ENCODE measurements at places on chromosomes 12 and 14.
A peak's percentile ranks its signal among the peaks of the same experiment; 100 is the strongest.

GRCh38 chr12:118520214-118521035 lies 144.1 kb downstream of the SUDS3 start:
- no peak for DNase-seq

- no peak for DNase-seq
Observed at GRCh38 chr12:128818065-128819022, 5.4 kb downstream of the SLC15A4 start.

DNA sequence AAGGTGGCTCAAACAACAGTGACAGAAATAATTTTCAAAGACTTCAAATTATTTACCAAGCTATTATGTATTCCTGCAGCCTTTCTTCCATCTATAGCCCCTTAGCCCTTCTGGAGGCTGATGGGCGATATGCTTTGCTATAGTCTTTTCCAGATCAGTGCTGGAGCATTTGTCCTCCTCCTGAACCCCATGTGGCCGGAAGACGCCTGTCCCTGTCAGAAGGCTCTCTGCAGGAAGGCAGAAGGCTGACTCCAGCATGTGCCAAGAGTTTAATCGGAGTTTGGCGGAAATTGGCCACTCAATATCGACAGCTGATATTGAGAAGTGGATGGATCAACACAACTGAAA lies 49.3 kb upstream of the MAX start:
- DNase-seq = no peak

GRCh38 chr12:83641789-83642188 lies 955.1 kb downstream of the TMTC2 start:
- no peak for DNase-seq

GRCh38 chr14:94659901-94660300 lies 47.7 kb downstream of the SERPINA3 start:
- no peak for DNase-seq

- peak; percentile 71 for DNase-seq
Observed at GRCh38 chr12:57214398-57214781, 2.2 kb upstream of the NXPH4 start.

DNA sequence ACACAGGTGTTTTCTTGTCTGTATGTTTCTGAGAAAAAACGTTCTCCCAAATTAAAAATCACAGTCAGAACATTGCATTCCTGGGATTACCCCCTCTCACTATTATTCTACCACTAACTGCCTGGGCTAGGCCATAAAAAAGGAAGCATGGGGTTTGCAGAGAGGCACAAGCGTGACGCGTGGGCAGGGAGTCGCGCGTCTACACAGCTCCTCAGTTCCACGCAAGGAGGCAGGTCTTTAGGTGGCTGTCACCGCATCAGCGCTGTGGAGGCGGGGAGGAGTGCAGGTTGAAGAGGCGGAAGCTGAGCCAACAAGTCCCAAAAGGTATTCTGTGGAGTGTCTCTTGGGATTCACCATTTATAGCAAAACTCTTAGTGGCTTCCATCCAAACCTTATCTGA lies 109.9 kb downstream of the RIMBP2 start:
- DNase-seq = no peak

- no peak for DNase-seq
Observed at GRCh38 chr14:55084401-55085059, 33.1 kb downstream of the MAPK1IP1L start.

GRCh38 chr14:102941419-102942011 lies 19.1 kb downstream of the AMN start:
- DNase-seq = no peak

GRCh38 chr12:52181746-52182145 lies 10.1 kb downstream of the KRT80 start:
- no peak for DNase-seq

DNA sequence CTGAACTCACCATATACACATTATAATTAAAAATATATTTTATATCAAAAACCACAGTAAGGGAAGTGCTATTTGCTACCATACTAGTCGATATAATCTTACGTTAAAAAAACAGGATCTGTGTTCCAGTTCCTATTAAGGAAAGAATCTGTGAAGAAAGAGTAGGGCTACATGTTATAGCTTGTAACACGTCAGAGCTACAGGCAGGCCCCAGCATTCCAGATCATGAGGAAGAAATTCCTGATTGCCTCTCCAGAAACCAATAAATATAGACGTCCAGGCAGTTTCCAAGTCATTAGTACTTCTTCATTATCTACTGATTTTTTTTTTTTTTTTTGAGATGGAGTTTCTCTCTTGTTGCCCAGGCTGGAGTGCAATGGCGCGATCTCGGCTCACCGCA lies 20.6 kb downstream of the SGPP1 start:
- DNase-seq = no peak

DNA sequence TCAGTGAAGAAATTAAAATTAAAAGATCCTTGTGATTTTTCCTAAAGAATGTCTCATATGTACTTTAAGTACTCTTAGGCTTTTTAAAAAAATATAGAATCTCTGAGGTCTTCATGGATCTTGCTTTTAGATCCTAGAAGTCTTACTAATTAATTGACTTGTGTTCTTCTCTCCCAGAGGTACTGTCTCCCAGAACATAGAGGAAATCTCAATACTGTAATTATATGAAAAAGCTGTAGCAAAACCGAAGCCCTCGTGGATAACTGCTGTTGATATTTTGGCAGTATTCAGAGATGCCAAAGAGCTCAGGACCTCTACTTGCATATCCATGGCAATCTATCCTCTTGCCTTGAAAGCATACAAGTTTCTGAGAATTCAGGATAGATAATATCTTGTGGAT lies at the start of gene OR9K2:
TSS of gene OR9K2 (plus strand) at position 301 of the 400 bp plus-strand sequence. CDS start 3,429 bp downstream, outside the sequence.
- no peak for DNase-seq

DNA sequence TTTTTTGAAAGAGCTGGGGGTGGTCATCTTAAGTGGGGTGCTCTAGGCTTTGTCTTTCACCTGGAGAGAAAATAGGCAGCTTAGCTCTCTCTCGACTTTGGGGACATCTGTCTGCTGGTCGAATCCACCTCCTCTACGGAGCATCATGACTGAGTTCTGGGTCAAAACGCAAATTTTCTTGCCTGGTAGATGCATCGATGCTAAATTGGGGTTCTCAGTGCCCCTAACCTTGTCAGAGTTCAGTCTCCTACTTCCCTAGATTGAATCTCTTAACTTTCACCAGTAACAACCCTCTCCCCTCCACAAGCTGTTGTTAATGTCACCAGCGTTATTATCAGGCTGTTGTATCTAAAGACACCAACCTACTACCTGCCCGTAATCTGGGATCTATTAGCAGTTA lies 682 bp downstream of the FLRT2 start:
- no peak for DNase-seq

- DNase-seq = no peak
Observed at GRCh38 chr12:111780615-111781014, 13.9 kb downstream of the ALDH2 start.

DNA sequence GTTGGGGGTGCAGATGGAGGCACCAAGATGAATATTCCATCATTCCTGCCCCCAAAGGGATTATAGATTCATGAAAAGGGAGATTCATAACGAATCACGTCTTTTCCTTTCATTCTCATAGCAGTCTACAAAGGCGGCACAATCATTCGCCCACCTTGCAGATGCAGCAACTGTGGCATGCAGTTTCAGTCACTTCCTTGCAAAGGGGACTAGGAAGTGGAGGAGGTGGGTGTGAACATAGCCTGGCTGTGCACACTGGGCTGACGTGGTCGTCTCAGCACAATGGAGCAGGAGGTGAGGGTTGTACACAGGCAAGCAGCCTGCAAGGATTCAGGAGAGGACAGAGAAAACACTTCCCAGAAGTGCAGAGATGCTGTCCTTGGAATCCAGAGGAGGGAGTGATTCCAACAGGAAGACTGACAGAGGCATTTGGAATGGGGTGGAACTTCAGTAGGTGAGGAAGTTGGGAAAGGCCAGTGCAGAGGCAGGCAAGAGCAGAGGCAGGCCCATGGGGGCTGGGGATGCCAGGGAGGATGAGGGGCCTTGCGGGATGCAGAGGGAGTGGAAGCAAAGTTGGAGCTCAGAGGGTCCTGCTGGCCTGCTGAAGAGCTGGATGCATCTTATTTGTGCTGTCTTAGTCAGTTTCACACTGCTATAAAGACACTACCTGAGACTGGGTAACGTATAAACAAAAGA lies 21.9 kb upstream of the PPP2R5C start:
- no peak for DNase-seq

DNA sequence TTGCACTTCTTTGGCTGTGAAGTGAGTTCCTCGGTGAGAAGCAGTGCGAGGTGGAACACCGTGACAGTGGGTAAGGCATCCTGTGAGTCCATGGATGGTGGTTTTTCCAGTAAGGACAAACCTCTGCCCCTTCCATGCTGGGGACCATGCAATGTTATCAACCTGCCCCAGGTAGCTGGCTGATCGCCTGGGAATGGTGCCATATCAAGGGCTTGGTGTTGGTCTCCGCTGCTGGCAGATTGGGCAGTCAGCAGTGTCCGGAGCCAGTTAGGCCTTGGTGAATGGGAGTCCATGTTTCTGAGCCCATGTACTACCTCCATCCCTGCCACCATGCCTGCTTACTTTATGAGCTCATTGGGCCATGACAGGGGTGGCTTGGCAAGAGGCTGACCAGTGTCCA lies 114.7 kb upstream of the C14orf180 start:
- DNase-seq = no peak

- DNase-seq = no peak
Observed at GRCh38 chr12:50822082-50822481, 20.6 kb upstream of the TMPRSS12 start.

DNA sequence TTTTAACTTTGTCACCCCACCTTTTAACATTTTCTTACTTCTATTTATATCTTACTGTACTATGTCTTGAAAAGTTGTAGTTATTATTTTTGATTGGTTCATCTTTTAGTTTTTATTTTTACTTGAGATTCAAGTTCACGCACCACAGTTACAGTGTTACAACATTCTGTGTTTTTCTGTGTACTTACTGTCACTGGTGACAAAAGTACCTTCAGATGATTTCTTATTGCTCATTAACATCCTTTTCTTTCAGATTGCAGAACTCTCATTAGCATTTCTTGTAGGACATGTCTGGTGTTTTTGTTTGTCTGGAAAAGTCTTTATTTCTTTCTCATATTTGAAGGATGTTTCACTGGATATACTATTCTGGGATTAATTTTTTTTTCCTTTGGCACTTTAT lies 289.9 kb downstream of the BCAT1 start:
- no peak for DNase-seq

GRCh38 chr14:33738491-33738890 lies 212.4 kb downstream of the EGLN3 start:
- no peak for DNase-seq

- DNase-seq = no peak
Observed at GRCh38 chr14:58198086-58198485, 1.9 kb upstream of the ACTR10 start.

- DNase-seq = no peak
Observed at GRCh38 chr14:22980672-22981089, 1.7 kb downstream of the AJUBA start.

- peak; percentile 67 for DNase-seq
Observed at GRCh38 chr12:6943722-6944380, at the start of the genes C12orf57 and RNU7-1. Gene C12orf57, plus strand, starts transcription at chr12:6944022. Its CDS starts 100 bp downstream, at chr12:6944122. Gene RNU7-1, plus strand, starts transcription at chr12:6943816.

- no peak for DNase-seq
Observed at GRCh38 chr12:48021485-48022179, 17.4 kb upstream of the COL2A1 start.

DNA sequence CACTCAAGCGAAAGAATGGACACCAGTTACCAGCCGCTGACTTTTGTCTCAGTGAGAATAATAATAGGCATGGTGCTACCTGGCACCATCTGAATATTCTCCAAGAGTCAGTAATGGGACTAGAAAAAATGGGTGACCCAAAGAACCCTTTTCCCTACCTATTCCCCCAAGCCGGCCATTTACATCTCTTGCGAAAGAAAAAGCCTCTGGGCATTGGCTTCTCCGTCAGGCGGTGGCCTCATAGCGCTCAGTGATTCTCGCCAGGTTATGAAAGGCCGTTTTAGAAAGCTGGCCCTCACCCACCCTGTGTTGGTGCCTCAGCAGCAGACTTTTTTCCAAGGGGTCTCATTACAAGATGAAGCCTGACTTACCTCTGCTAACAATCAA lies 523 bp upstream of the SLC6A15 start:
- peak; percentile 28 for DNase-seq

GRCh38 chr12:66624806-66625205 lies 54.1 kb downstream of the GRIP1 start:
- no peak for DNase-seq

- DNase-seq = no peak
Observed at GRCh38 chr12:88207921-88208620, 66.0 kb downstream of the TMTC3 start.

GRCh38 chr14:61420326-61420725 lies 98.9 kb downstream of the PRKCH start:
- DNase-seq = no peak

DNA sequence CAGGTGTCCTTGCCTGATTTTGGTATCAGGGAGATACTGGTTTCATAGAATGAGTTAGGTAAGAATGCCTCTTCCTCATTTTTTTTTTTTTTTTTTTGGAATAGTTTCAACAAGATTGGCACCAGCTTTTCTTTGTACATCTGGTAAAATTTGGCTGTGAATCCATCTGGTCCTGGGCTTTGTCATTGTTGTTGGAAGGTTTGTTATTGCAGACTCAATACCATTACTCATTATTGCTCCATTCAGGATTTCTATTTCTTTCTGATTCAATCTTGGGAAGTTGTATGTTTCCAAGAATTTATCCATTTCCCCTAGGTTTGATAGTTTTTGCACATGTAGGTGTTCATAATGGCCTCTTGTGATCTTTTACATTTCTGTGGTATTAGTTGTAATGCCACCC lies 126.0 kb upstream of the KITLG start:
- DNase-seq = no peak

DNA sequence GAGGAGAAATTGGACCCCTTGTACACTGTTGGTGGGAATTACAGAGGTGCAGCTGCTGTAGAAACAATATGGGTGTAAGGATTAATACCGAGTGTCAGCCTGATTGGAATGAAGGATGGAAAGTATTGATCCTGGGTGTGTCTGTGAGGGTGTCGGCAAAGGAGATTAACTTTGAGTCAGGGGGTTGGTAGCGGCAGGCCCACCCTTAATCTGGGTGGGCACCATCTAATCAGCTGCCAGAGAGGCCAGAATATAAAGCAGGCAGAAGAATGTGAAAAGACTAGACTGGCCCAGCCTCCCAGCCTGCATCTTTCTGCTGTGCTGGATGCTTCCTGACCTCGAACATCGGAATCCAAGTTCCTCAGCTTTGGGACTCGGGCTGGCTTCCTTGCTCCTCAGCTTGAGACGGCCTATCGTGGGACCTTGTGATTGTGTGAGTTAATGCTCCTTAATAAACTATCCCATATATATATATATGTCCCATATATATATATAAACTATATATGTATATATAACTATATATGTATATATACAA lies 38.4 kb upstream of the PPP2R5C start:
- DNase-seq = no peak

- no peak for DNase-seq
Observed at GRCh38 chr12:116628989-116629388, 69.8 kb downstream of the MAP1LC3B2 start.

DNA sequence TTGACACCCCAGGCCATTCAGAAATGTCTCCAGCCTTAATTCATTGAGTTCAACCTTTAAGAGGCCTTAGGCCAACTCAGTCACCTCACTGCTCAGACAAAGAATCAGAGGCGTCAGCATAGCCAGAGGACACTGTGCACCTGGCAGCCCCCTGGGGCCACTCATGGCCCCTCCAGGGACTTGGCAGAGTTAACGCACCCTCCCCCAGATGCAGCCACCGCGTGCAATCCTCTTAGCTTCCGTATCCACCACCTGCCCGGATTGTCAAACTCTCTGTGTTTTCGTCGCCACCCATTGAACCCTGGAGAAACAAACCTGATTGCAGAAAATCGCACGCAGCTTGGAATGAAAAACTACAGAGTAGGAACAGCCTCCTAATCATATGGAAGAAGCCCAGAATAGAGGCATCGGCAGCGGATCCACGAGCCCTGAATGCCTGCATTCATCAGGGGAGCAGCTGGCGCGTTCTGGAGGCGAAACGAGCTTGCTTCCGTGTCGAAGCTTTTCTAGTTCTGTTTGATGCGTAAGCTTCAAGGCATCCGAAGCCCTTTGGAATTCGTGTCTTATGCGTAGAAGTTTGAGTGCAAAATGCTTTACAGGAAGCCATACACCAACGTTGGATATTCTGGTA lies 22.4 kb downstream of the BRI3BP start:
- DNase-seq = no peak
